ENCODE measurements at places on chromosomes 5 and 9.

DNA sequence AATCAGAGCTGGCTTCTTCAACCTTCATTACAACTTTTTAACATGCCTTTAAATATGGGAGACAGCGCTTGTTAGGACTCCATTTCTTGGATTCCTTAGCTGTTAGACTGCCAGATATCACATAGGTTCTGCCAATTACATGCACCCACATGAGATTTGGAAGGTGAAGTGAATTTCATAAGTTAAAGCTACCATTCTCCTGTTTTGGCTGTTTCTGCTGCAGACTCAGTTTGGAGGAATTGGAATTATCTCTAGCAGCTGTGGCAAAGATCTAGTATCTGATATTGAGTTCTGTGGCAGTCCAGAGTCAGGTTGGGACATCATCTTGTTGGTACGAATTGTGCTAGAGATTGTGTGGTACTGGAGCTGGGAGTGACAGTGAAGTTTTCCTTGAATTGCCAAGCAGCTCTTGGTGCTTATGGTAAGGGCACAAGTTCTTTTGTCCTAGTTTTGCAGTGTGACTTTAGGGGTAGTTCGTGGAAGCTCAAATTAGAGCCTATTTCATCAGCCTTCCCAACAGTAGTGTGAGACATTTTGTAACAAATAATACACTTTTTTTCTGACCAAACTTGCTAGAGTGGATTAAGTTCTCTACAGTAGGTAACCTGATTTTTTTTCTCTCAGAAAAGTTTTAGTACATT lies 9.1 kb upstream of the PJA2 start:
- DNase-seq: no peak

DNA sequence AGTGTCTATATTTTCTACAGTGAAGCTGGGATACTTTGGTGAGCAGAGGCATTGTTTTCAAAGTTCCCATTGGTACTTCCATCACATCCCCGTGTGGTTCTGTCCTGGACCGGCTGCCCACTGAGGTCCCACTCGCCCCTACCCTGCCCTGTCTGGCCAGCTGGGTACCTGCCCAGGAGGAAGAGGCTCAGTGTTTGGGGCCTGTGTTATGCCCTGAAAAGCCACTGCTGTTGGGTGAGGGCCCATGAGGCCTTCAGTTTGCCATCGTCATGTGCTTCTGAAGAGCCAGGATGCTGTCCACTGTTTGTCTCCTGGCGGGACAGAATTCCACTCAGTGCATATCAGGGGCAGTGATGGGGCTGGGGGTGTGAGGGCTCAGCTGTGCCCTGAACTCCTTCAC lies 2.6 kb upstream of the CEP72 start:
- no peak for DNase-seq

- DNase-seq: no peak
Measured at GRCh38 chr5:2779459-2779858, 28.0 kb upstream of the IRX2 start.

- no peak for DNase-seq
Measured at GRCh38 chr9:118321788-118322187, 617.6 kb downstream of the TLR4 start.

GRCh38 chr9:123945532-123945931 lies 15.6 kb upstream of the DENND1A start:
- DNase-seq: no peak

GRCh38 chr5:138107213-138107612 lies 23.4 kb downstream of the WNT8A start:
- no peak for DNase-seq

DNA sequence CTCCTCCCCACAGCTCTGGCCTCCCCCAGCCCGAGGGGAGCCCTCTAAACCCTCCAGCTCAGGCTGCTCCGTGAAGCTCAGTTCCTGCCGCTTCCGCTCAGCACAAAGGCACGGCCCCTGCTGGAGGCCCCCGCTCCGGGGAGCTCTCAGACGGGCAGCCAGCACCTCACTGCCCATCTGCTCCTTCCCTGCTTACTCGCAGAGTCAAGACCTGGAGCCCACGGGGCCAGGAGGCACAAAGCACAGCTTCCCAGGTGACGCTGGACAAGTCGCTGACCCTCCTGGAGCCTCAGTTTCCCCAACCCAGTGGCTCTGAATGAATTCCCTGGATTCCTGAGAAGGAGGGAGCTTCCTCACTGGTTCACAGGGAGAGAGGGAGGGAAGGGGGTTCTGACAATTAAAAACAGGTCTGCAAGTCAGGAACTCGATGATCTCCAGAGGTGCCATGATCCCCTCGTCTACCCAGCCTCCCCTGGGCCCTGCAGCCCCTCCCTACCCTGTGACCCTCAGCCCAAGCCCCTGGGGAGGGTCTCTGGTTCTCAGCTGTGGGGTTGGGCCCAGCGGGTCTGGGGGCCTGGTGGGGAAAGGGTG lies 36.2 kb downstream of the VAV2 start:
- DNase-seq: no peak

DNA sequence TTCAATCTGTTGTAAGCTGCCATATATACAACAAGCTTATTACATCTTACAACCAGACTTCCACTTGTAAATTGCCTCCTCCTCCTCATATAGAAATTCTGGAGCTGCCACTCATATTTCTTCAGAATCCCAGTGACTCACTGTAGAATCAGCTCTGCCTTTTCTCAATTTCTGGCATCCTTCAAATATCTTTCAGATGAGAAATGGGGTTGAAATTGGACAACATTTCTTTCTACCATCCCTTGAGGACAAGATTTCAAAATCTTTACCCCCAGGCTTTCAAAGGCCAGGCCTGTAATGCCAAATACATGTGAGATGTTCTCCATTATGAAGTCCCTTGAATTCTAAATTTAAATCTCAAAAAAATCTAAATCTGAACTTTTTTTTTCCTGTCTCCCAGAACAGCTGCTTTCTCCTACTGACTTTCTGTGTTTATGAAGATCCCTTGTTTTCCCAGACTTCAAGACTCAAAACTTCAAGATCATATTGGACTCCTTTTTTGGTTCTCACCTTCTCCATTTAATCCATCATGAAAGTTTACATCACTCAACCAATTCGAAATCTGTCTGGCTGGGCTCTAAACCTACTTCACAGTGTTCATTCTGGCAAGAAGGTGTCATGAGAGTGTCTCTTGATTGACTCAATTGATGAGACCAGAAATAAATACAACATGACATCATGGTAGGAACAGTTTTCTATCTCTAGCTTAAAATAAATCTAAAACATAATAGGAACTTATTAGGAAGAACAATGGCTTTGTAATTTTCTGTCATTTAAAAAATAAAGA lies 109.8 kb downstream of the HMHB1 start:
- peak; percentile 81 for DNase-seq

GRCh38 chr5:9444346-9444745 lies 101.5 kb downstream of the SEMA5A start:
- no peak for DNase-seq

GRCh38 chr5:1754531-1755220 lies 45.0 kb downstream of the MRPL36 start:
- DNase-seq: no peak

- no peak for DNase-seq
Measured at GRCh38 chr5:67010684-67011409, 185.8 kb downstream of the CD180 start.

DNA sequence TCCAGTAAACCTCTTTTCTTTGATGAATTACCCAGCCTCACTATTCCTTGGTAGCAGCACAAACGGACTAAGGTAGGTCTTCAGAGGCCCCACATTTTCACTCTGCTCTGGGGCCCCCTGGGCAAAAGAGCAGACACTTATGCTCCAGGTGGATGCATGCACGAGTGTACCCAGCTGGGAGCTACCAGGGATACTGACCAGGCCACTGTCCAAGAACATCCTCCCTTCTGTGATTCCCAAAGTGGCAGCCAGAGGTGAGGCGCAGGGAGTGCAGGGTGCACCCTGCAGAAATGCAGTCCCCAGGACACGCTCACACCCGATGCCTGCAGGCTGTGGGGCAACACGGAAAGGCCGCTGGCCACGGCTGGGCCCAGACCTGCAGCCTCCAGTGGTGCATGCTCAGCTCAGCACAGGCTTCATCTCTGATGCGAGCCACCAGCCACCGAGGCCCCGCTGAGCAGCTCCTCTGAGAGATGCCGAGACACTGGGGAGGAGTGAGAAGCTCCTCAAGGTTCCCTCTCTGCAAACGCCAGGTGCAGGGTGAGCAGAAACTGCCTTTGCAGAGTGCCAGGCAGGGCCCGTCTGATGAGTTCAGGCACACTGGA lies 48.1 kb upstream of the OLFM1 start:
- no peak for DNase-seq
